ENCODE measurements at places on chromosomes 11 and 22. TPM values are rescaled to one million over a fixed set of nuclear protein-coding genes. Genes with fewer than 3 reads are reported as not detected.

- DNase-seq: no peak
These were observed 24.4 kb downstream of the DDI1 start for GRCh38 chr11:104060820-104061219.

- DNase-seq: no peak
These were observed 1.8 kb upstream of the RNF169 start for GRCh38 chr11:74746868-74747267.

- DNase-seq: no peak
These were observed 74.9 kb downstream of the MORC2 start for GRCh38 chr22:30893434-30894370.

DNA sequence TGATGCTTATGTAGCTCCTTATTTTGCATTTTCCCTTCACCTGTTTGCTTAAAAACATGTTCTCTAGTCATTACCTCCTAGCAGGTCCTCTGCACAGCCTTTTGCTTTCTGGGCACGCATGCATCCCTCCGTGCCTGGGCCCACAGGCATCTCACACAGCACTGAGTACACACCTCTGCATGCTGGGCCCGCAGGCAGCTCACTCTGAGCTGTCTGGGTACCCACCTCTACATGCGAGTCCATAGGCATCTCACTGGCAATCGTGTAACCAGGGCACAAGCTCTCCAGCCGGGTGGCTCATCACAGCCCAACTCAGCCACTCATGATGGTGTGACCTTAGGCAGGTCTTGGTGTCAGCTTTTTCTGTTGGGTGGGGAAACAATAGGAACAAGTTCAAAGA, 68.7 kb upstream of the GAL start:
- no peak for DNase-seq

GRCh38 chr11:117188620-117189081, 10.1 kb downstream of the SIDT2 start:
- no peak for DNase-seq

- DNase-seq: no peak
These were observed 49.8 kb upstream of the SPATA19 start for GRCh38 chr11:133895061-133895479.

DNA sequence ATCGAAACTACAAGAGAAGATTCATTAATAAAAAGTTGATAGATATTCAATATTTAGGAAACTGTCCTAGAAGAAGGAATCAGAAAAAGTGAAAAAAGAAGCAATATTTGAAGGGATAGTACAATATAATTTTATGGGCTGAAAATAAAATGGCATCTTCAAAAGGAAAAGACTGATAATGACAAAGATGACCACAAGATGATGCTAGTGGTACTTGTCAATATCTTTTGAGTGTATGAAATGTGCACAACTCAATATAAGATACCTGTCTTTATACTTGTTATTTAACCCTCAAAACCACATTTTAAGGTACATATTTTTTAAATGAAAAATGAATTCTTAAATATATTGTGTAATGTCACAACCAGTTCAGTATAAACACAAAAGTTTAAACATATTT, 1059.6 kb upstream of the RAG2 start:
- peak; percentile 36 for DNase-seq

GRCh38 chr11:95584589-95584988, 205.0 kb downstream of the FAM76B start:
- DNase-seq: no peak

- DNase-seq: peak; percentile 40
These were observed 3.4 kb upstream of the FADS1 start for GRCh38 chr11:61820174-61820573.

GRCh38 chr22:30027169-30027568, 53.1 kb upstream of the HORMAD2 start:
- DNase-seq: no peak

DNA sequence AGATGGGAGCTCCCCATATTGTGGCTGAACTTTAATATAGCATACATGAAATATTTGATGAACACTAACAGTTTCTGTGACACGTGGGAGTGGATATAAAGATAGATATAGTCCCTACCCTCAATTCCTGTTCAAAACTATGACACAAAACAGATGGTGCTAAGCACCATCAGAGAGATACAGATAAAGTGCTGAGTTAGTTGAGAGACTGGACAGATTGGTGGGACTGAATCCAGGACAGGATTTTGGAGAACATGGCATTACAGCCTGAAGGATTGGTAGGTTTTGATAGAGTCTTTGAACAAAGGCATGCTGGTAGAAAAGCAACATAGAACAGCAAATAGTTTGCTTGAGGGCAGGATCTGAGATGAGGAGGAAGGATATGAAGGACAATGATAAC, 215.1 kb upstream of the SORL1-AS1 start:
- DNase-seq: no peak

GRCh38 chr22:36244522-36245391, 5.4 kb upstream of the APOL2 start:
- DNase-seq: peak; percentile 94

GRCh38 chr11:64207256-64208085, 950 bp downstream of the FERMT3 start:
- DNase-seq: peak; percentile 74

DNA sequence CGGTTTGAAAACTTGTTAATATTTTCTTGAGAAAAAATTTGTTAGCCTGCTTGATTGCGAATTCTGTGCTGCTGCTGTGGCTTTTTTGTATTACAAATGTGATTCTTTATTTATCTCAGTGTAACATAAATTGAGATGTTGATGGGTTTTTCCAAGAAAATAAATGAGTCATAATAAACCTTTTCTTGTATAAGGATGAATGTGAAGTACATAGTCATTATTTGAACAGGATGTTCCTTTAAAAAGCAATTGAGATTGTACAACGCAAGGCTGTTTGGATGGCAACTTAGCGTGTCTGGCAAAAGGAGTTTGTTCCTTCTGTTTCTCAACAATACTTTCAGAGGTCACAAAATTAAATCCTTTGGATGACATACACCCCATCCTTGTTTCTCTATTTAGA, 24.6 kb upstream of the CARD18 start:
- no peak for DNase-seq

DNA sequence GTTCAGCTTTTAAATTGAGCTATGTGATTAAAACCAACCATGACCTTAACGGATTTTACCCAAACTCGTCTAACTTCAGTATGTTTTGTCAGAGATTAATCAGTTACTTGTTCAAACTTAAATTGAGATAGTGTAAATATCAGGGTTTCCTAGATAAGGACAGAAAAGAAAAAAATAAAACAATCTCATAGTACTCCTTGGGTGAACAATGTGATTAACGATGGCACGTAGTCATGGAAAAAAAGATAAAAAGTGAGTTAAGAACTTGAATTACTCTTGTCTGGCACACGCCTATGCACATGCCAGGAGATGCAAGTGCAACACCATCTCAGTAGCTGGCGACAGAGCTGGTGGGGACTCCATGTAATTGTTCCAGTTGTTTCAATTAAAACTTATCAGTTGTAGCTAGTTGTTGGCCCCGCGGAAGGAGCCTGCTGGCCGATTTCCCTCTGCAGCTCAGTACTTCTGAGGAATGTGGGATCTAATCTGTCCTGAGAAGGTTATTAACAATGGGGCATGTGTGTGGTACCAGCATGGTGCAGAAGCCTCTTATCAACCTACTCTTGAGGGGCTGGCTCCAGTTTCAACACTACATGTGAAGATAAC, 3.0 kb downstream of the RASSF10 start:
- DNase-seq: no peak

- no peak for DNase-seq
These were observed 17.4 kb upstream of the GNB1L start for GRCh38 chr22:19871845-19872778.

- DNase-seq: no peak
These were observed 41.4 kb downstream of the RIC3 start for GRCh38 chr11:8127447-8127846.

GRCh38 chr11:6489306-6489705, 7.8 kb upstream of the DNHD1 start:
- DNase-seq: no peak

DNA sequence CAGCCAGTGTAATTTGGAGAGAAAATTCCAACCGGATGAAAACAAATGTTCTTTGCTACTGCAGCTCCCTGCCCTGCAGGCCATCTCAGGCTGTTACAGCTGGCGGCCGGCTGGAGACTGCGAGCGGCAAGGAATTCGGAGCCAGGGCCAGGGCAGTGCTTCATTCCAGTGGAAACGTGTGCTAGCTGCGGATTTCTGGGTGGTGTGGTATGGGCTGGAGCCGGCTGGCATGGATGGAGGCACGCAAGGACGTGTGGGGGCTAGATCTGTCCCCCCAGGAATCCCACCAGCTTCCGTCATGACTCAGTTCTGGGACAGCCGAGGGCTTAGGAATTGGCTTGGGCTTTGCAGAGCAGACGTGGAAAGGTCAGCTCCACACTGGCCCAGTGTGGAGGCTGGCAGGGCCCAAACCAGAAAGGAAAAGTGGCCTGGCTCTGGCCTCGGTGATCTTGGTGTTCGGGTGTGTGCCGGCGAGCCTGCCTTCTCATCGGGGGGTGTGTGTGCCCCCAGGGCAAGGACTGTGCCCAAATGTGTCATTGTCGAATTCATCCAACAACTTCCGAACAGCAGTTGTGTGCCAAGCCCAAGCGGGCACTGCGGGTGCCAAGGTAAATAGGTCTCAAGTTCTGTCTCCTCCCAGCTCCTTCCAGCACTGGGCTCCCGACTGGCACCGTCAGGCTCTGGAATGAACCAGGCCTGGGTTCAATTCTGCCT, 48.1 kb upstream of the SHISAL1 start:
- DNase-seq: peak; percentile 93

DNA sequence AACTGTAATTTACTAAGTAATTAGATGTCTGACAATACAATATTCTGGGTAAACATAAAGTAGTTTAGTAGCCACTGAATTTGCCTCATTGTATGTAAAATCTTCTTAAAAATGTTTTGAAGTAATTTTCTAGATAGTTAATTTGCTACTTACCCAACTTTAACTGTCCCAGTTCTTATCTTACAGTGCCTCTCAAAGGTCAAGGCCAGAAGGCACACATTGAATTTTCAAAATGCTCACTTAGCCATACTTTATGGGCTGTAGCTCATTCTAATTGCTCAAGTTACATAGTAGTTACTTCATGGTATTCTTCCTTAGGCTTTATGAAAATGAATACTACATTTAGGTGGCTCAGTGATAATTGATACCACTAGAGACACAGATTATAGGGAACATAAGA, 666.6 kb downstream of the CNTN5 start:
- DNase-seq: no peak

DNA sequence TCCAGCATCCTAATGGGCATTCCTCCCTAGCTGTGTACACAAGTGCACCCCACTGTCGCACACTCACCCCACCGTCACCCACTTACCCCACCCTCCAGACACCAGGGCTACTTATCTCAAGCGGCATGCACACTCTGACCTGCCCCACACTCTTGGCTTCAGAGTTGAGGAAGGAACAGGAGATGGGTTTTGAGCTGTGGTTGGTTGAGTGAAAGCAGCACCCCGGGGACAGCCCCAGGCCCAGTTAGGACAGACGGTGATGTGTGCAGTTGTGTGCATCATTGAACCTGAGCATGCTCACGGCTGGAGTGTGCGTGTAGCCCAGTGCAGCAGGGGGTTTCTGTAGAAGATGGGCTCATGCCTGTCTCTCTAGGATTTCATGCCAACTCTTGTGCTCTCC, 32.5 kb downstream of the AHNAK start:
- DNase-seq: no peak

- DNase-seq: no peak
These were observed 16.6 kb downstream of the ASRGL1 start for GRCh38 chr11:62353841-62354240.

GRCh38 chr11:121615501-121615900, 162.7 kb upstream of the SORL1-AS1 start:
- DNase-seq: peak; percentile 39

- DNase-seq: no peak
These were observed 16.9 kb upstream of the SESN3 start for GRCh38 chr11:95247883-95248282.

GRCh38 chr11:109972939-109973338, 120.3 kb upstream of the ZC3H12C start:
- DNase-seq: peak; percentile 12

DNA sequence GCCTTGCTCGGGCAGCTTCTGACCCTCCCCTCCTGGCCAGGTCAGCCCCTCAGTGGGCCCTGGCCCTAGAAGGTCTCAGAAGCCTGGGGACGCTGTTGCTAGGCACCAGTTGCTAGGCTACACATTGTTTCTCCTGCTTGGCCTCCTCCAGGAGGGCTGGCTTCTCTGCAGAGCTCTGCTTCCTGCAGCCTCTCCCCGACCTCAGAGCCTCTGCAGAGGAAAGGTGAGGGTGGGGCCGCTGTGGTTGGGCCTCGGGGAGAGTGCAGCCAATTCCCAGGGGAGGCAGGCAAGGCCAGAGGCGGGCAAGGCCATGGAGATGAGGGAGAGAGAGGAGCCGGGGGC, 27.6 kb upstream of the LRRC10B start:
- DNase-seq: no peak

DNA sequence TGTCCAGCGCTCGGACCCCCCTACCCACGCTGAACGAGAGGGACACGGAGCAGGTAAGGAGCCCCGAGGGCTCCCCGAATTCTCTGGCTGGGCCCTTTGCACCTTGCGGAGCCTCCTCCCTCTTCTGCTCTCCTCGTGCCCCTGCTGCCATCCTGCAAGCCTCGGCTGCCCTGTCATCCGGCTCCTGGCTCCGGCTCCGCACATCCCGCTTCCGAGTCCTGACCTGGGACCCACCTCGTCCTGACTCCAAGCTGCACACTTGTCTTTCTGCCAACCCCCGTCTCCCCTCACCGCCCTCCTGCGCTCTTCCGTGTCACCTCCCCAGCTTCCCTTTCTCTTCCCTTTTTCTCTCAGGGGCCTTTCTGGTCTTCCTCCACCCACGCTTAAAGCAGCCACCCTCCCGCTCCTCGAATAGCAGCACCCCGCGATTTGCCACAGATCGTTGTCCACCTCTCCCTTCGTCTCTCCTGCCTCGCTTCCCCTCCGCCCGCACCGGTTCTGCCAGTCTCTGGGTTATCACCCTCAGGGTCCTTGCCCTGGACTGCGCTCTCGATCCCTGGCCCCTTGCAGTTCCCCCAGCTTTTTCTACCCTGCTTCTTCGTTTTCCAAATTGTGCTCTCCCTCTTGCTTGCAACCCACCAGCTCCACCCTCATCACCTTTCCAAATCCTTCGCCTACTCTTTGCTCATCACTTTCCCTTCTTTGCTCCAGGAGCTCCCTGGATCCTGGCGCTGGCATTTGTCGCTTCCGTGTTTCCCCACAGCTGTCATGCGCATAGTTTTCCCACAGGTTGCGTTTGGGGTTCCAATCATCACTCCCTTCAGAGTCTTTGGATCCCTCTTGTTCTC, 822 bp downstream of the MARK2 start:
- DNase-seq: no peak

The GNAZ gene
- total RNA-seq: 1.3 TPM

The PRSS23 gene
- total RNA-seq: 410 TPM

The OR52W1 gene
- total RNA-seq: not detected

The APOA5 gene
- total RNA-seq: not detected

The CSF2RB gene
- 0.98 TPM for total RNA-seq

The NPTXR gene
- total RNA-seq: 1.3 TPM

The CELF1 gene
- 63.2 TPM for total RNA-seq

The SEPTIN5 gene
- 18.4 TPM for total RNA-seq

The PHLDA2 gene
- total RNA-seq: 1.2 TPM

The BATF2 gene
- total RNA-seq: 0.25 TPM

Data from fibroblast of the aortic adventitia (primary cell).